ENCODE measurements at places on chromosomes 5 and 9. TPM values are rescaled to one million over a fixed set of nuclear protein-coding genes. Genes with fewer than 3 reads are reported as not detected.

REEP2 gene
- total RNA-seq = 6.1 TPM

CCL21 gene
- 4.9 TPM for total RNA-seq

SLC6A18 gene
- total RNA-seq = not detected

GRCh38 chr5:115455301-115455707, 89.3 kb downstream of the FEM1C start:
- DNase-seq = no peak

DNA sequence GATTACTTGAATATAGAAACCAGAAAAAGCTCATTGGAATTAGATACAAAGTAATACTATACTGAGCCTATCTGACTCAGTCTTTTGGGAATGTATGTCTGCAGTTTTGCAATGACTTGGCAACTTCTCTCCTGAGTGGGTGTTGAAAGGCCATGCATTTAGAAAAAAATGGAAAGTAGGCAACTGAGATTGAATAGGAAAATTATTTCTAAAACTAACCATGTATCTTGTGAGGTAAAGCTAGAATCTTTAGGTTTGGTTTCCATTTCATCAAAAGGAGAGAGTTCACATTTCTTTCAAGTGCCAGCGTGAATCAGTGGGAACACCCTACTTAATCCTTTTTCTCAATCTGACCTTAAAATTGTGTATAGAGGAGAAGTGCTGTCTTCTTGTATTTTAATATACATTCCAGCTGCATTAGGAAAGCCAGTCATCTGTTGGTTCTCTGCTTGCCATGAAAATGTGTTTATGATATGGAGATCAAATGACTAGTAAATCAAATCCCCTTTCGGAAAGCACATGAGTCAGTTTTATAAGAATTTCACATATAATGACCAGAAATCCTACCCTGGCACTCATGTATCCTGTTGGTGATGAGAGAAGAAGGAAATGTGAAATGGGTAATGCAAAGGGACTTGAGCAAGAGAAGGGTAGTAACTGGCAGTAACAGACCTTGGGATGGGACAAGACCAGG, 30.4 kb downstream of the NFX1 start:
- no peak for DNase-seq

GRCh38 chr5:99191206-99191745, 262.5 kb upstream of the CHD1 start:
- no peak for DNase-seq

GRCh38 chr5:42483472-42484154, 60.4 kb downstream of the GHR start:
- no peak for DNase-seq

GRCh38 chr5:172002840-172003512, 3.5 kb downstream of the FBXW11 start:
- DNase-seq = no peak

All from Right ventricle myocardium superior (tissue), 1 donor.